ENCODE measurements at places on chromosomes 3 and 15. TPM values are rescaled to one million over a fixed set of nuclear protein-coding genes. Genes with fewer than 3 reads are reported as not detected.

The PATL2 gene
- 0.72 TPM for total RNA-seq

The ITPKA gene
- 1.8 TPM for total RNA-seq

The GADL1 gene
- 0.18 TPM for total RNA-seq

The SERINC4 gene
- not detected for total RNA-seq

The SPINT1 gene
- total RNA-seq: not detected

The CCR8 gene
- not detected for total RNA-seq

The SLC22A13 gene
- 0.45 TPM for total RNA-seq
